ENCODE measurements at places on chromosomes 7 and 10.

DNA sequence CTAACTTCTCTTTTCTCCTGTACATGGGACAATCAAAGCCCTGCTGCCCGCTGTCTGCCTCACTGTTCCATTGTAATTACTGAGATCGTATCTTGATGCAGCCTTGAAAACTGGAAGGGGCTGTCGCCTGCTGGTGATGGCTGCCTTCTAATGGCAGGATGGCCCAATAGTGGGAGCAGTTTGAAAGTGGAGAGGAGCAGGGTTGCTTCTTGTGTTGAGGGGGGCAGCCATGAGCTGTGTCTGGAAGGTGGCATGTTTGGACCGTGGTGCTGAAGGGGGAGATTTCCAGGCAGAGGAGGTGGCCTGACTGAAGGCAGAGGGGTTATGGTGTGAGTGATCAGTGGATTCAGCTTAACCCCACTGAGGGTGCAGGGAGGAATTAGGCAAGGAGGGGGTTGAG lies 8.1 kb downstream of the WDFY4 start:
- DNase-seq, result no peak

DNA sequence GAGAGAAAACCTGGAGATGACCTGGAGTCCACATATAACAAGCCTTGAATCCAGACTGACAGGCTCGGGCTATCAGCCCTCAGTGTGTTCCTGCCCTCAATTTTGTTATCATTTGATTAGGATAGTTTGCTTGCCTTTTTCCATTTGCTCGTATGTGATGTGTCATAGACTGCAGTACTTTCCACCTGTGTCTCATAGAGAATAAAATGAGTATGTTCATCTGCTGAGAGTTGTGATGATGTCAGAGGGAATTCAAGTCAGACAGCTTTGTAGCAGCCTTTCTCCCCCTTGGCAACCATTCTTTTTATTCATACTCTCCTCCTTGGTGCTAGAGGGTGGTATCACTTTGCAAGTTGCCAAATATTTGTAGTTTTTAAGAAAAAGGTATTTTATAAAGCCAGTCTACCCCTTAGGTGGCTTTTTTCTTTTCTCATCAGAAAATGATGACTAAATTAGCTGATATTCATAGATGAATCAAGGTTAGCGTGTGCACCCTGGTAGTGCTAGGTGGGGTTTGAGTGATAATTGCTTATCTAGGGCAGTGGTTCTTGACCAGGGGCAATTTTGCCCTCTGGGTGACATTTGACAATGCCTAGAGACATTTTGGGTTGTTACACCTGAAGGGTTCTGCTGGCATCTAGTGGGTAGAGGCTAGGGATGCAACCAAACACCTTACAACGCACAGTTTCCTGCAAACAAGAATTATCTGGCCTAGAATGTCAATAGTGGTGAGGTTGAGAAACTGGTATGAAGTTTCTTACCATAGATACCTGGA lies 5.4 kb downstream of the SGPL1 start:
- no peak for DNase-seq

GRCh38 chr10:78812571-78813318 lies 256.0 kb upstream of the ZMIZ1 start:
- DNase-seq, result no peak

GRCh38 chr10:74500026-74500704 lies 326.2 kb upstream of the KAT6B start:
- DNase-seq, result no peak

GRCh38 chr10:27446091-27446918 lies 57.8 kb upstream of the RAB18 start:
- DNase-seq, result no peak

DNA sequence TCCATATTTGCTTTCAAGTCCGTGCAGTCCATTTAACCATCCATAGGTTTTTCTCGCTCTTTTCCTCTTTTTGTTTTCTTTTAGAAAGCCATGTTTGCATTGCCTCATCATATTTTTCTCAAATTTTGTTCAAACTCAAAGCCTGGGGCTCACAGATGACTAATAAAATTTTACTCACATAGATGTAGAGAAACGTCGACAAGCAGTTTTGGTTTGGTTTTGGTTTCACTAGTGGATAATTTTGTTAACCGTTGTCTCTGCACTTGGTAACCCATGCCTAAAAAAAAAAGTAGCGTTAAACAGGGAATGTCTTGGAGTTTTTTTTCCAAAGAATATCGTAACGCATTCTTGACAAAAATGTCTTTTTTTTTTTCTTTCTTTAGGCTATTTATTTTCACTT lies 344.2 kb upstream of the GALNT17 start:
- no peak for DNase-seq

DNA sequence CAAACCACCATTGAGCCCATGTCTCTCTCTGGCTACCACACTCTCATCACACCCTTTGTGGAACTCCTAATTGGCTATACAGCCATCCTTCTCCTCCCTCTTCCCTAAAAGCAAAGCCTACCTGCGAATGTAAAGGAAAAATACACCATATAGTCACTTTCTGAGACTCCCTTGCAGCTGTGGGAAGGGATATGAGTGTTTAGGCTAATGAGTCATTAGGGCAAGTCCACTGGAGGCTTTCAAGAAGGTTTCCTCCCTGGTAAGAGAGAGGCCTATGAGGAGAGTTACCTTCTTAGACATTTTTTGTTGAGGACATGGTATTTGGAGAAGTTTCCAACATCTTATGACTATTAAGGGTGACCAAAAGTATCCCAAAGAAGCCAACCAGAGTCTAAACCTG lies 4.1 kb upstream of the TMEM243 start:
- DNase-seq, result no peak

DNA sequence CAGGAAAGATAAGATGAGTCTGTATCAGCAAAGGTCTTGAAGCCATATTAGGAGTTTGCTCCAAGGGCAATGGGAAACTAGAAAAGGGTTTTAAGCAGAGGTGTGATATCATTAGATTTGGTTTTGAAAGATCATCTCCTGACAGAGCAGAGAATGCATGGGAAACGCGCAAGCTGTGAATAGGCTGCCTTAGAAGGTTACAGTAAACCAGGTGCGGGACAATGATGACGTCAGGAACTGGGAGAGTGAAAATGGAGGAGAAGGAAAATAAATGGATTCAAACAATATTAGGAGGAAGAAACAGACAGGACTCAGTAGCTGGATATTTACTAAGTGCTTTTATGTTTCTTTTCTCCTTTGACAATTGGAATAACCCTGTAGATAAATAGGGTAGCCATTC lies 50.6 kb downstream of the CACNB2 start:
- DNase-seq, result no peak

DNA sequence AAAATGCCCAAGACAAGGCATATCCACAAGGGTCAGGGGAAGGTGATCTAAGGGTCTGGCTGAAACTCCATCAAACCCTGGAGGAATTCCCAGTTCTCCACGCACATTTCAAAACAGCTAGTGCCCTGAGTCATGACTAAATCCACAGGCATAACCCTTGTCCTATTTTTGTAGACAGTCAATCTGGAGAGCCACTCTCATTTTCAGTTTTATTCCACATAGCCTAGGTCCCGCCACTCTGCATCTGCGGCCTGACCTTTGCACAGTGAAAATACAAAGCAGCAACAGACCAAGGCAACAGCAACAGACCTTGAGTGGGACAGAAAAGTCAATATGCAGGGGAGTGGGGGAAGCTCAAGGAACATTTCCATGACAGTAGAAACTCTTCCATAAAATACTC lies 201.4 kb upstream of the NPVF start:
- no peak for DNase-seq

DNA sequence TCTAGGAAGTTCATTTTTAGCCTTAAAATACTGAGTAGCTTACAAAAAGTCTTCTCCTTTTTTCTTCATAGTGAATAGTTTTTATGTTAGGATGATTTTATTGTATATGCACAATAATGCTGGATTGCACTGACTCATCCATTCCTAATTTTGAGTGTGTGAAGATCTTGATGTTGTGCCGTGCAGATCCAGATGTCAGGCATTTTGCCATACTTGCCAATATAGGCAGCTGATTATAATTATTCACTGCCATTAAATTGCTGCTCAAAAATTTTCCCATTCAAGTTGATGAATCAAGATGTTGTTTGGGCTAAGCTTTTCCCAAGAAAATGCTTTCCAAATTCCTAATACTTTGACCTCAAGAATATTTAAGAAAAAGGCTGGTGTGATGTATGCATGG lies 218.3 kb downstream of the AHR start:
- DNase-seq, result no peak

DNA sequence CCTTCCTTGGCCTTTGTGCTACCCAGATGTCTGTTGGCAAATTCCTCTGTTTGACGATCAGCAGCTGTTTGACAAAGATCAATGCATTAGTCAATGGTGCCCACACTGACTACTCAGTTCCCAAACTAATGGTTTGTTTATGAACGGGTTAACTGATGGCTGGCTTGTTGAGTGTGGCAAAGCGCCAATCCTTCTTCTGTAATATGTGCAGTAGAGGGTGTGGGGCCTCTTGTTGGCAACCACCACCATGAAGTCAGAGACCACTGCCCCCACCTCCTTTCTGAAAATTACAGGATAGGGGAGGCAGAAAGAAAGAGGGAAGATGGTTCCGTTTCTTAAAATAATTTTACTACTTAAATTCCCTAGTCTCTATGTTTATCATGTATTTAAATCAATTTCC lies 2.6 kb upstream of the PLCE1 start:
- DNase-seq, result no peak

GRCh38 chr7:97422046-97422445 lies 304.5 kb downstream of the SDHAF3 start:
- DNase-seq, result no peak

DNA sequence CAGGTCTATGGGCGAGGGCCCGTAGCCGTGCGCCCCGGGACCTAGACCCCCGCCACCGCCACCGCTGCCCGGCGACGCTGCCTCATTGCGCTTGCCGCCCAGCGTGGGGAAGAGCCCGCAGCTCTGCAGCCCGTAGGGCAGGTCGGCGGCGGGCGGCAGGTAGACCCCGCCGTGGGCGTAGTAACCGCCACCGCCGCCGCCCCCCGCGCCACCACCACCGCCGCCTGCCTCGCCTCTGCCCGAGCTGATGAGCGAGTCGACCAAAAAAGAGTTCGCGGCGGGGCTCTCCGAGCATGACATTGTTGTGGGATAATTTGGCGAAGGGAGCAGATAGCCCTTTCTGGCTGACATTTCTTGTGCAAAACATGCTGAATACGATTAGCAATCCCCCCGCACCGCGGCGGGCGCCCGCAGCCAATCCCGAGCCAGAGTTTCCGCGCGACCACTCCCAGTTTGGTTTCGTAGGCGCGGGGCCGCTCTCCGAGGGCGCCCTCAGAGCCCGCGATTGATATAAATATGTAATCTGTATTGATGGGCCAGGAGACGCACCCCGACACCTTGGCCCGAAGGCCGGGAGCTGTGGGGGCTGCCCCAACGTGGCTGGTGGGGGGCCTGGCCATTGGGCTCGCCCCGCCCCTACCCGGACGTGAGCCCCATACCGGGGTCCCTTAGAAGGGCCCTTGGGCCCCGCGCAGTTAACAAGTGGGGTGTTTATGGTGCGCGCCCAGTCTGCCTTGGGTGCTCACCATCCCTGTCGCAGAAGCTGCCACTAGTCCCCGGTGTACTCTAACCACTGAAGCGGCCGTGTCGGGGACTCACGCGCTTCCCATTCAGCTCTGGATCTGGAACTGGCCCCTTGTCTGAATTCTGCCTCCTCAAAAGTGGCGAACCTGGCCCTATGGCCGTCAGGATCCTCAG lies at the start of gene HOXA10:
Gene HOXA10 (minus strand): TSS at position 365 of the 918 bp plus-strand sequence. CDS start 14 bp downstream, at position 351.
- no peak for DNase-seq

DNA sequence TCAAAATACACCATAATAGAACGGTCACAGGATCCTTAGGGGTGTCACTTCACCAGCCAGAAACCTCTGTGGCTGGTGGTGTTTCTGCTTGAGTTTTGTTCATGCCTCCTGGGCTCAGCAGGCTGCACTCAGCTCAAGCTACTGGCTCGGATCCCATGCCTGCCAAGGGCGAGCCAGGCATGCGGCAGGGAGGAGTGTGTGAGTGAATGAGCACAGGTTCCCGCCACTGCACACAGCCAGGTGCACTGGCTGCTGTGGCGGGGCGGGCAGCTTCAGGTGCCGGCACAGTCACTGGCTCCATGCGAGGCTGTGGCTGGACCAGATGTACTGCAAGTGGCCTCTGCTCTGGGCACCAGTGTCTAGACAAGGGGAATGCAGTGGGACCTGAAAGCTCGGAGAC lies 29.5 kb downstream of the CLDN12 start:
- no peak for DNase-seq

- DNase-seq, result no peak
Observed at GRCh38 chr10:23927576-23928325, 281.2 kb upstream of the KIAA1217 start.

- no peak for DNase-seq
Observed at GRCh38 chr10:34184939-34185386, 630.1 kb downstream of the PARD3 start.

GRCh38 chr7:105298439-105298894 lies 90.3 kb downstream of the SRPK2 start:
- no peak for DNase-seq

DNA sequence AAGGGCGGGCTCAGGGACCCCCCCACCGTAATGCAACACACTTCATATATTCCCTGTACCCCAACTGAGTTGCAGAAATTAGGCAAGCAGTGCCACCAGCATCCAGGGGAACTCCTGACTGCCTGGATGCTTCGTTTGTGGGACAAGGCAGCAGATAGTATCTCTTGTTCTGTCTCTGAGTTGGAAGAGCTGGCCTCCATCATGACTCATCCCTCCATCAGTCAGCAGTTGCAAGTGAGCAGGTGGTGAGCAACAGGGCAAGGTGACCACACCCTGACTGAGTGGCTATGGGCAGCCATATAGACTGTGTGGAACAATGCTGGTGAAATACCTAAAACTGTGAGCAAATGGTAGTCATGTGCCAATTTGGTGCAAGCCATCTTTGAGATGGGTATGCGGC lies 22.8 kb upstream of the ADAMTS14 start:
- DNase-seq, result no peak

GRCh38 chr7:76008156-76008687 lies 13.8 kb upstream of the TMEM120A start:
- DNase-seq, result no peak

DNA sequence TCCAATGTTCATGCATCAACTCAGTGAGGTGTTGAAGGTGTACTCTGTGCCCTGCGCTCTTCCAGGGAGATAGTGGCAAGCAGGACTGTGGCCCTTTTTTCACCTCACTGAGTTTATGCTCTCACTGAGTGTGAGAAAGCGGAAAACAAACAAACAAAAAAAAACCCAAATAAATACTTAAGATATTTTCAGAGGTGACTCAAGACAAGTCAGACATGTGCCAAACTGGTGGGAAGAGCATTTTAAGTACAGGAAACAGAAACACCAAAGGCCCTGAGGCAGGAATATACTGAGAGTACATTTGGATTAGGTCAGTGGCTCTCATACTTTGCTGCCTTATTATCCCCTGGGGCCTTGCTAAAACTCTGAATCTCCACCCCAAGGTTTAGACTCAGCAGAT lies 111.9 kb upstream of the IGFBP3 start:
- DNase-seq, result no peak

- no peak for DNase-seq
Observed at GRCh38 chr10:127186813-127187212, 9.6 kb downstream of the INSYN2A start.

- DNase-seq, result no peak
Observed at GRCh38 chr7:73999664-74000435, 28.1 kb upstream of the ELN start.

- no peak for DNase-seq
Observed at GRCh38 chr10:73914036-73914435, 3.1 kb downstream of the PLAU start.
